ENCODE measurements at places on chromosomes 12 and 14. TPM values are rescaled to one million over a fixed set of nuclear protein-coding genes. Genes with fewer than 3 reads are reported as not detected.

TPH2 gene
- not detected for polyA plus RNA-seq

GPR84 gene
- polyA plus RNA-seq: 0.11 TPM

ANKRD33 gene
- polyA plus RNA-seq: 0.36 TPM

SERPINA5 gene
- polyA plus RNA-seq: 2.9 TPM

SELPLG gene
- polyA plus RNA-seq: 2.4 TPM

DAD1 gene
- 302 TPM for polyA plus RNA-seq

AGAP2 gene
- 1.5 TPM for polyA plus RNA-seq

BCL2L14 gene
- polyA plus RNA-seq: 0.78 TPM

KLC1 gene
- 154 TPM for polyA plus RNA-seq

AQP6 gene
- polyA plus RNA-seq: 0.94 TPM

TDRD9 gene
- polyA plus RNA-seq: 1.7 TPM

FGF6 gene
- polyA plus RNA-seq: not detected

KERA gene
- polyA plus RNA-seq: 0.10 TPM

IAPP gene
- polyA plus RNA-seq: not detected

MIP gene
- not detected for polyA plus RNA-seq

SAMD15 gene
- 10.4 TPM for polyA plus RNA-seq

PDE3A gene
- polyA plus RNA-seq: 36.7 TPM
